ENCODE measurements at places on chromosomes 7 and 10.

DNA sequence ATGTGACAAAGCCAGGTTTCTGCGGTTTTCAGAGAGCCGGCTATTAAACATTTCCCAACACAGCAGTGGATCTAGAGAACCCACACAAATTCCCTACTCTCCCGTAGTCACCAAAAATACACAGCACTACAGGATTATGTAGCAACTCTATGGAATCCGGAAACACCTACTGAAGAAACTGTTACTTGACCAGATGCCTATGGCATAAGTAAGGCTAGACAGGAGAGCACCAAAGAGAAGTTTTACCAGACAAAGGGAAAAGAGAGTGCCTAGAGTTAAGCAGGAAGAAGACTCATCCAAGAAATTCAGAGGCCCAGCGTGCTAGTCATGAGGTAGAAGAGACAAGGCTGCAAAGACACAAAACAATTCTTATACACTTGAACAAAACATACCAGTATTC lies 321.1 kb downstream of the PARD3 start:
- DNase-seq, result no peak

GRCh38 chr7:47570649-47571050 lies 11.3 kb downstream of the TNS3 start:
- DNase-seq, result no peak

GRCh38 chr10:74683067-74683466 lies 143.3 kb upstream of the KAT6B start:
- no peak for DNase-seq

DNA sequence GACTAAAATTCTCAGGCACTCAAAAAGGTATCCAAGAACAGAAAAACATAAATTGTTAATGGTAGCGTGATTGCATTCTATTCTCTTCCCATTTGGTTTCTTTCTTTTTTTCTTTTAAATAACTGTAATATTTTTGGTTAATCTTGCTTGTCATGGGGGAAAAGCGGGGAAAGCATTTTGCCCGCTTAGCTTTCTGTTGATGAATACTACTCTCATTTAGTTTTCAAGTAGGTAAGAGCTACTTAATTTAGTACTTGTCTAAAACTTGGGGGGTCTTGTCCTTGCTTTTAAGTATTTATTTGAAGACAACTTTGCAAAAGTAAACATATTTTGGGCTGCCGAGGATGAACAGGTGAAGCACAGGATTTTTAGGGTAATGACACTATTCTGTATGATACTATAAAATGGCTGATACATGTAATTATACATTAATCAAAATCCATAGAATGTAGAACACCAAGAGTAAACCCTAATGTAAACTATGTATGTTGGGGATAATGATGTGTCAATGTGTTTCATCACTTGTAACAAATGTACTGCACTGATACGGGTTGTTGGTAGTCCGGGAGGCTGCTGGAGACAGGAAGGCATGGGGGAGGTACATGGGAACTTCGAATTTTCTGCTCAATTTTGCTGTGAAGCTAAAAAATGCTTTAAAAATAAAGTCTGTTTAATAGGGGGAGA lies 1.7 kb downstream of the TES start:
- no peak for DNase-seq

DNA sequence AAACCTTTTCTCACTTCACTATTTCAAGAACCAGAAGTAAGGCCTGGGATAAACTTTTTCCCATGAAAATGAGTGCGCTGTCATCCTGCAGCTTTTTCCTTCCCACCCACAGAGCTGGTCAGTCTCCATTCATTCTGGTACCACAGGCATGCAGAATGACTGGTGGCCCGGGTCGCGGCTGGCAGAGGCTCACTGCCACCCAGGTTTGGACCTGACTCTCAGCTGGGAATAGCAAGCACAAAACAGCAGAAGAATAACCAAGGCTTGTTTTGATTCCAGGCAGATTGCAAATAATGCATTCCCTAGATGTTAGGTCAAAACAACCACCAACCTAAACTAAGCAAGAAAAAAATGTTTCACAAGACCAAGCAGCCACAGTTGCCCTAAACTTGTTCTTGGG lies 190.5 kb upstream of the NRP1 start:
- no peak for DNase-seq

All from kidney (tissue), 22 donors.